ENCODE measurements at places on chromosomes 7 and 10. TPM values are rescaled to one million over a fixed set of nuclear protein-coding genes. Genes with fewer than 3 reads are reported as not detected.

TEX36 gene
- total RNA-seq, result not detected

PAPOLB gene
- total RNA-seq, result 0.74 TPM

KIAA1217 gene
- total RNA-seq, result 5.2 TPM

GPR85 gene
- total RNA-seq, result 131 TPM

PON2 gene
- total RNA-seq, result 71.1 TPM

CLIP2 gene
- 119 TPM for total RNA-seq

BAIAP2L1 gene
- total RNA-seq, result 0.25 TPM

SEMA3A gene
- 29.5 TPM for total RNA-seq

RNLS gene
- 4.2 TPM for total RNA-seq

CLDN3 gene
- total RNA-seq, result not detected

PRR15 gene
- total RNA-seq, result 0.25 TPM

TBC1D12 gene
- total RNA-seq, result 41.8 TPM

TIAL1 gene
- 68.4 TPM for total RNA-seq

RAPGEF5 gene
- 64.7 TPM for total RNA-seq

DPYSL4 gene
- 39.3 TPM for total RNA-seq

COL17A1 gene
- 0.25 TPM for total RNA-seq
